ENCODE measurements at places on chromosomes 2 and 18. TPM values are rescaled to one million over a fixed set of nuclear protein-coding genes. Genes with fewer than 3 reads are reported as not detected.

The ASIC4 gene
- total RNA-seq = not detected

The CREG2 gene
- total RNA-seq = 1.7 TPM

The TUBA4B gene
- not detected for total RNA-seq

The CCDC102B gene
- not detected for total RNA-seq

The STAT4 gene
- total RNA-seq = 13.6 TPM

The PID1 gene
- 4.3 TPM for total RNA-seq

The VWA3B gene
- total RNA-seq = not detected

The LYG1 gene
- not detected for total RNA-seq

Measured in tracheal epithelial cell (primary cell).